ENCODE measurements at places on chromosomes 5 and 9. TPM values are rescaled to one million over a fixed set of nuclear protein-coding genes. Genes with fewer than 3 reads are reported as not detected.

ZNF454 gene
- 8.4 TPM for total RNA-seq

IFNE gene
- 1.9 TPM for total RNA-seq

GRCh38 chr5:140251527-140251973, 51.4 kb downstream of the PFDN1 start:
- no peak for DNase-seq
- no peaks in the 10 kb centered on the region for H3K4me1 ChIP-seq
- H3K36me3 ChIP-seq: no peaks in the 10 kb centered on the region
- no peak overlapping the region for H3K27ac ChIP-seq
- no peak overlapping the region for H3K4me3 ChIP-seq
- no peaks in the 10 kb centered on the region for H3K27me3 ChIP-seq

GRCh38 chr5:88262116-88262515, 6.5 kb downstream of the TMEM161B start:
- no peak overlapping the region for H3K27ac ChIP-seq
- no peak overlapping the region for H3K4me3 ChIP-seq

APBA1 gene
- total RNA-seq: 11.7 TPM

GRCh38 chr5:141714542-141715310, 32.7 kb upstream of the ARAP3 start:
- no peak for DNase-seq
- H3K4me3 ChIP-seq: no peak overlapping the region
- H3K27ac ChIP-seq: no peak overlapping the region
- no peaks in the 10 kb centered on the region for H3K4me1 ChIP-seq
- no peaks in the 10 kb centered on the region for H3K36me3 ChIP-seq

GRCh38 chr9:135698767-135699166, 514 bp downstream of the SOHLH1 start:
- no peaks in the 10 kb centered on the region for H3K4me1 ChIP-seq
- H3K27ac ChIP-seq: no peak overlapping the region
- no peak overlapping the region for H3K4me3 ChIP-seq
- no peak for DNase-seq
- no peaks in the 10 kb centered on the region for H3K36me3 ChIP-seq

- H3K27me3 ChIP-seq: no peaks in the 10 kb centered on the region
- H3K36me3 ChIP-seq: no peaks in the 10 kb centered on the region
- H3K27ac ChIP-seq: peak overlapping the region; percentile 70
These were observed 56.5 kb downstream of the SIL1 start for GRCh38 chr5:139141446-139142204.

GRCh38 chr5:144273232-144274027, 102.8 kb downstream of the KCTD16 start:
- H3K4me3 ChIP-seq: no peak overlapping the region
- H3K36me3 ChIP-seq: no peaks in the 10 kb centered on the region
- H3K27ac ChIP-seq: no peak overlapping the region
- no peaks in the 10 kb centered on the region for H3K4me1 ChIP-seq
- no peak for DNase-seq
- no peaks in the 10 kb centered on the region for H3K27me3 ChIP-seq

DNA sequence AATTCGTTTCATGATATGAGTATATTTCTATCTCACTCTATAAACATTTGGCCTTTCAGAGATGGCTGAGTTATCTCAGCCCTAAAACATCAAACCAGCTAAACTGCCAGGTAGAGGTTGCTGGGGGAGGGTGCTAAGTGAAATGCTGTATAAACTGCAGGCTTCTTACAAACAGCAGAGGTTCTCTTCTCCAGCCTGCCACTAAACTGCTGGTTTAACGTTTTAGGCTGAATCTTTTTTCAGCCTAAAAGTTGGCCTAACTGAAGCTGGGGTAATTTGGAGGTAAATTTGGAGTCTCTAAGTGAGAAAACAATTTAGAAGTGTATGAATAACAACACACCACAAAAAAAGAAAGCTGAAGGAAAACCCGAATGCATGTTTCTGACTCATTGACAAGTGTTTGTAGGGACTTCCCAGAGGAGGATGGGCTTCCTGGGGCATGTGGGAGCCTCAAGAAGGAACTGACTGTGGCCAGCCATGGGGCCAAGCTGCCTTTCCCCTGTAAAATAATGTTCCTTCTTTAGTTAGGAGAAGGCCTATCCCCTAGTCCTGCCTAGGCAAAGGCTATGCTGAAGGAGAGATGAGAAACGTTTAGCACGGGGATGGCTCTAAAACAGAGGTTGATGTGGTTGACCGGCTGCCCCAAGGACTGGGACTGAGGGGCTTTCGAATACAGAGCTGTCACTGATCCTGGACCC, 44.3 kb downstream of the SLC28A3 start:
- no peak overlapping the region for H3K27ac ChIP-seq
- DNase-seq: no peak
- no peaks in the 10 kb centered on the region for H3K36me3 ChIP-seq
- no peaks in the 10 kb centered on the region for H3K27me3 ChIP-seq

GRCh38 chr9:35560625-35561337, 44.3 kb upstream of the TESK1 start:
- DNase-seq: peak; percentile 23
- H3K4me1 ChIP-seq: no peaks in the 10 kb centered on the region
- H3K27me3 ChIP-seq: no peaks in the 10 kb centered on the region

GRCh38 chr5:109649318-109649717, 40.4 kb upstream of the MAN2A1 start:
- no peak overlapping the region for H3K4me3 ChIP-seq
- DNase-seq: no peak
- no peaks in the 10 kb centered on the region for H3K27me3 ChIP-seq
- no peaks in the 10 kb centered on the region for H3K36me3 ChIP-seq
- H3K4me1 ChIP-seq: no peaks in the 10 kb centered on the region
- H3K27ac ChIP-seq: no peak overlapping the region

GRCh38 chr5:82164977-82165713, 113.0 kb downstream of the RPS23 start:
- H3K27me3 ChIP-seq: no peaks in the 10 kb centered on the region
- no peak for DNase-seq
- H3K4me1 ChIP-seq: no peaks in the 10 kb centered on the region
- peak overlapping the region; percentile 72 for H3K27ac ChIP-seq

DNA sequence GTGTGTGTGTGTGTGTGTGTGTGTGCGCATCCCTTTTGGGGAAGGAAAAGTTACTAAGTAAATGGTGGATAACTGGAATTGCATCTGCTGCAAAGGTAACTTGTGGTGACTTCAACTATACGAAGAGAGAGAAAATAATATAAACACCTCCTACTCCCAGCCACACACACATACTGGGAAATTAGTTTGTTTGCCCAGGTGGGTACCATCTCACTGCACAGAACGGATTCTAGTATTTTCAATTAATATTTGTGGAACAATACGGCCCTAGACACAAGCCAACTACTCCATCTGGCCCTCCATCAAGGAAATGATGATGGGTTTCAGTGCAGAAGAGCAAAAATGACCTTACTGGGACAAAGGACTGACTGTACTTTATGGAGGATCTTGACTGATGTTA, 32.2 kb upstream of the TXN start:
- no peak overlapping the region for H3K27ac ChIP-seq
- no peaks in the 10 kb centered on the region for H3K4me1 ChIP-seq
- H3K27me3 ChIP-seq: no peaks in the 10 kb centered on the region

PPIP5K2 gene
- total RNA-seq: 44.1 TPM

TAF1L gene
- total RNA-seq: 0.07 TPM

GRCh38 chr9:28329323-28329722, 756.0 kb upstream of the C9orf72 start:
- no peaks in the 10 kb centered on the region for H3K4me1 ChIP-seq
- H3K27ac ChIP-seq: no peak overlapping the region
- no peaks in the 10 kb centered on the region for H3K36me3 ChIP-seq
- H3K27me3 ChIP-seq: no peaks in the 10 kb centered on the region
- H3K4me3 ChIP-seq: no peak overlapping the region
- DNase-seq: no peak

GRCh38 chr9:137972355-137972987, 94.9 kb downstream of the CACNA1B start:
- DNase-seq: no peak
- no peaks in the 10 kb centered on the region for H3K27me3 ChIP-seq
- no peak overlapping the region for H3K4me3 ChIP-seq
- H3K36me3 ChIP-seq: no peaks in the 10 kb centered on the region

DNA sequence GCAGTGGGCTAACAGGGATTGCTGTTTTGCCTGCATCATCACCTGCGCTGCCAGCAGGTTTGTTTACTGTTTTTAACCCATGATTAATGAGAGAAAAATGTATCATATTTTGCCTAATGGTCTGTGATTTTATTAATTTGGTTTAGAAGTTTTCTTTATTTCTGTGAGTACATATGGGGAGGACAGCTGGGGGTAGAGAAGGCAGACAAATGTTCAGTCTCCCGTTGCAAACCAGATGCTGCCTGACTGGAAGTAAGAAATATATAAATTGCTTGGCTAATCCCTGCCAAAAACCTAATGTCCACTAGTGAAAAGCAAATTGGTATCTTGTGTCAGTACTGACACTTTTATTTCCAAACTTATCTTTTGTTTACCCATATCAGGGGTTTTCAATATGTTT, 1766.1 kb upstream of the C9orf72 start:
- H3K4me3 ChIP-seq: no peak overlapping the region
- H3K27ac ChIP-seq: peak overlapping the region; percentile 47
- H3K4me1 ChIP-seq: no peaks in the 10 kb centered on the region
- no peaks in the 10 kb centered on the region for H3K36me3 ChIP-seq
- no peaks in the 10 kb centered on the region for H3K27me3 ChIP-seq

GRCh38 chr5:169695919-169696490, 58.9 kb downstream of the DOCK2 start:
- no peaks in the 10 kb centered on the region for H3K36me3 ChIP-seq
- no peaks in the 10 kb centered on the region for H3K4me1 ChIP-seq
- no peak for DNase-seq
- H3K4me3 ChIP-seq: no peak overlapping the region
- no peaks in the 10 kb centered on the region for H3K27me3 ChIP-seq
- no peak overlapping the region for H3K27ac ChIP-seq

DNA sequence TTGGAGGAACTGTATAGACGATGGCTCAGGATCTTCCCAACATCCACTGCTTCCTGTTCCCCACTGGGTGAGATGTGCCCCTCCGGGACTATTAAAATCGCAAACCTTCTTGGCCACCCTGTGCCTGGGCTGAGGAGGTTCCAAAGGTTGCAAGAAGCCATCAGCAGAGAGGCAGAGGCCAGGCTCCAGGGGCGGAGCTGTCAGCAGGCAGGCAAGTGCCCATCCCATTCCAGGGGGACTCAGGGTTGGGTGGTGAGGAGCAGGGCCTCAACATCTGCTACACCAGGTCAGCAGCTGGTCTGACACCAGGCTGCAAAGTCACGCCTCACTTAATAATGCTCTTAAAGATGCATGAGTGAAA, 2.2 kb downstream of the BTNL3 start:
- no peaks in the 10 kb centered on the region for H3K4me1 ChIP-seq
- no peaks in the 10 kb centered on the region for H3K27me3 ChIP-seq
- H3K27ac ChIP-seq: no peak overlapping the region
- no peaks in the 10 kb centered on the region for H3K36me3 ChIP-seq
- no peak overlapping the region for H3K4me3 ChIP-seq
- no peak for DNase-seq

DRD1 gene
- 0.82 TPM for total RNA-seq

HAVCR2 gene
- 5.5 TPM for total RNA-seq

DNA sequence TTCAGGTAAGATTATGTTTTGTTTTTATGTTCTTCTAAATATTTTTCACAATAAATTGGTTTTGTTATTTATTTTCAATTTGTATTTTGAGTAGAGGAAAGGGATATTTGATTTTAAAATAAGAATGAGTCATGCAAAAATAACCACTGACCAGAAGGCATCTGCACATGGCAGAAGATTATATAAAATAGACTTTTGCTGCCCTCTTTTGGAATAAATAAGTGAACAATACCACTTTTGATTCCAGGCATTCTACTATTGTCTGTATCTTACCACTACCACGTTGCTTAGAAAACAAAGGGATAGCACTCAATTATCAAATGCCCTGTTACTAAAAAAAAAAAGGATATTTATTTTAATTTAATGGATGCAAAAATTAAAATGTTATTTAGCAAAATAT, 227.3 kb upstream of the ITGA1 start:
- H3K4me3 ChIP-seq: no peak overlapping the region
- H3K4me1 ChIP-seq: no peaks in the 10 kb centered on the region
- no peaks in the 10 kb centered on the region for H3K36me3 ChIP-seq
- DNase-seq: no peak
- no peak overlapping the region for H3K27ac ChIP-seq
- H3K27me3 ChIP-seq: no peaks in the 10 kb centered on the region

GRCh38 chr5:17916446-17916845, 282.2 kb downstream of the TAF11L14 start:
- no peak for DNase-seq
- H3K4me3 ChIP-seq: no peak overlapping the region
- no peaks in the 10 kb centered on the region for H3K36me3 ChIP-seq
- no peaks in the 10 kb centered on the region for H3K4me1 ChIP-seq
- no peaks in the 10 kb centered on the region for H3K27me3 ChIP-seq

All from uterus (tissue), 4 donors.